ENCODE measurements at places on chromosomes 4 and X.

GRCh38 chr4:177119021-177119471 lies 190.6 kb upstream of the NEIL3 start:
- no peak for DNase-seq

DNA sequence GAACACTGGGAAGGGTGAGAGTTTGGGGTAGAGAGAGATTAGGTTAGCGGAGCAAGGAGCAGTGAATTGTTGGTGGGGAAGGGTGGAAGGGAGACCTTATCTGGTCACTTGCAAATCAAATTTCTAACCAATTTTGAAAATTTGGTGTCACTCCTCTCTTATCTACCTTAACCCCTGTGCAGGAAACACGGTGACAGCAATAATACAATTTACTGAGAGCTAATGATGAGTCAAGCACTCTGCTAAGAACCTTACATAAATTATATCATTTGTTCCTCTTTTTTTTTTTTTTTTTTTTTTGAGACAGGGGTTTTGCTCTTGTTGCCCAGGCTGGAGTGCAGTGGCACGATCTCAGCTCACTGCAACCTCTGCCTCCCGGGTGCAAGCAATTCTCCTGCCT lies 116.4 kb downstream of the C4orf51 start:
- DNase-seq = no peak

- DNase-seq = no peak
Observed at GRCh38 chr4:123297836-123298235, 98.8 kb upstream of the SPRY1 start.

DNA sequence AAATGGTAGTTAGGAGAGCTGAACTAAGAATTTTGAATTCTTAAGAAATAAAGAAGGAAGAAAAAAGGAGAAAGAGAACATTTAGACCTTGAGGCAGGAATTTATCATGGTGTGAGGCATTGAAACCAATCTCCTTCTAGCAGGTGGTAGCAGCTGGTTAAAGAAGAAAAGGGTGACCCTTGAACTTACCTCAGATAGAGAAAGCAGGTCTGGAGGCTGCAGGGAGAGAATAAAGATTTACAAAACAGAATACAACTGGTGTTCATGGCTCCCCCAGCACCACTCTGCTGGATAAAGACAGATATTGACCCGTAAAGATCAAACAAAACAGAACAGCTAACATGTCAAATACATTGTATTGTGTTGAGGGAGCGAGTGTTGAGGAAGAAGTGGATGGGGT lies 56.0 kb downstream of the NCAPG start:
- DNase-seq = no peak

DNA sequence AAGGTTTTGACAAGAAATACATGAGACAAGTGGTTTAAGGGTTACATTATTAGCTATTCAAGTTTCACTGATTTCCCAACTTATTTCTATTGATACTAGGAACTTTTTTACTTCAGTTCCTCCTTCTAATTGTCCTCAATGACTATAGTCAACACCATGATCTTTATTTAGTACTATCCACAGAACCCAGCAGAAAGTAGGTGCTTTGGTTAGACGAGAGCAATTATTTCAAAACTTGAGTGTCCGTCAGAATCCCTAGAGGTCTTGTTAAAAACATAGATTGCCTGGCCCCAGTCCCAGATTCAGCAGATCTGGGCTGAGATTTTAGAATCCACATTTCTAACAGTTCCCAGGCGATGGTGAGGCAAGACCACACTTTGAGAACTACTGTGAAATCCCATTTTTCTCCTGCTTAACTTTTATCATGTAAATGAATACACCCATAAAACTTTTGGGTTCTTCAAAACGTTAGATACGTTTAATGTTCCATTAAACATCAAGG lies 17.9 kb downstream of the EXOC1 start:
- no peak for DNase-seq

- DNase-seq = no peak
Observed at GRCh38 chrX:77731821-77732419, 54.1 kb downstream of the ATRX start.

GRCh38 chrX:110383414-110383813 lies 24.8 kb downstream of the RTL9 start:
- no peak for DNase-seq

DNA sequence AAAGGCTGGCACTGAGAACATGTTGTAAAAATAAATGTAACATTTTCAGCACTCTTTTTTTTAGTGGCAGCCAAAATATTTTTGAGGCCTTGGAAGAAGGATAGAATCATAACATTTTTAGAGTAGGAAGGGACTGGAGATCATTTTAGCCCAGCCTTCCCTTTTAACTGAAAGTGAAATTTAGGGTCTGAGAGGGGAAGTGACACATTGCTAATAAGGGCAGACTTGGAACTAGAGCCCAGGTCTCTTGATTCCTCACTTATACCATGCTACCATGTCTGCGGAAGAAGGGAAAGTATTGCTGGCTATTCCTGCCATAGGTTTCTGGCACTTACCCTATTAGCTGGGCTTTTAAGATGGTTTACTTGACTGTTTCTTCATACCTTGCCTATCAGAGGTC lies 4.8 kb downstream of the WDR44 start:
- DNase-seq = no peak

GRCh38 chrX:122622795-122623194 lies 561.3 kb upstream of the GRIA3 start:
- DNase-seq = no peak

GRCh38 chr4:52833941-52834525 lies 28.1 kb upstream of the RASL11B start:
- no peak for DNase-seq

- DNase-seq = no peak
Observed at GRCh38 chrX:120408168-120408567, 46.3 kb downstream of the ATP1B4 start.

- DNase-seq = no peak
Observed at GRCh38 chr4:57344296-57344695, 234.1 kb upstream of the IGFBP7 start.

- no peak for DNase-seq
Observed at GRCh38 chrX:139297638-139298037, 232.9 kb upstream of the F9 start.

- no peak for DNase-seq
Observed at GRCh38 chr4:105192474-105192873, 45.8 kb downstream of the TET2 start.

GRCh38 chr4:150973626-150974251 lies 41.3 kb downstream of the LRBA start:
- no peak for DNase-seq

GRCh38 chr4:38891051-38891983 lies 23.7 kb downstream of the FAM114A1 start:
- DNase-seq = no peak

GRCh38 chrX:1610736-1611135 lies 4.1 kb upstream of the ASMT start:
- DNase-seq = no peak

DNA sequence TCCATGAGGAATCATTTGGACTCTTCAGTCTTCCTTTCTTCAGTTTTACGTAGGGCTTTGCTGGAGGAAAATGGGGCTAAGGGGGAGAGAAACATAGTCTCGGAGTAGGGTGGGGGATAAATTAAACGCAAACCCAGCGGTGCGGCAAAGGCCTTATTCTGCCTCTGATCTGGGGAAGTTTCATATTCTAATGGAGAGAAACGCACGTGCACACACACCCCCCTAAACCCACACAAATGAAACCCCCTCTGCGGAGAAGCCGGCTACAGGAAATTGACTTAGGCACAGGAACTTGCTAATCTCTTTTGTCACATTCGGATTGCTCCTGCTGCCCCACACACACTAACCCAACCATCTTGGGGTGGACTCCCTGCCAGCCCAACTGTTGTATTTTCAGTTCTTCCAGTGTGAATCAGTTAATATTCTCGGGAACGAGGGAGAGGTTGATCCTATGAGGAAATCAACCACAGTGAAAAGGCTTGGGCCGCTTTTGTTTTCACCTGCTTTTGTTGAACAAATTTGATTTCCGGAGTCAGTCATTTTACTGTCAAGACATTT lies at the start of gene RHOH:
TSS of gene RHOH (plus strand) at position 308 of the 558 bp plus-strand sequence. CDS start 46,356 bp downstream, outside the sequence.
- DNase-seq = no peak

- no peak for DNase-seq
Observed at GRCh38 chr4:20203508-20203907, 48.2 kb upstream of the SLIT2 start.

All from nephron progenitor cell (in vitro differentiated cells).